ENCODE measurements at places on chromosomes 12 and 14.

DNA sequence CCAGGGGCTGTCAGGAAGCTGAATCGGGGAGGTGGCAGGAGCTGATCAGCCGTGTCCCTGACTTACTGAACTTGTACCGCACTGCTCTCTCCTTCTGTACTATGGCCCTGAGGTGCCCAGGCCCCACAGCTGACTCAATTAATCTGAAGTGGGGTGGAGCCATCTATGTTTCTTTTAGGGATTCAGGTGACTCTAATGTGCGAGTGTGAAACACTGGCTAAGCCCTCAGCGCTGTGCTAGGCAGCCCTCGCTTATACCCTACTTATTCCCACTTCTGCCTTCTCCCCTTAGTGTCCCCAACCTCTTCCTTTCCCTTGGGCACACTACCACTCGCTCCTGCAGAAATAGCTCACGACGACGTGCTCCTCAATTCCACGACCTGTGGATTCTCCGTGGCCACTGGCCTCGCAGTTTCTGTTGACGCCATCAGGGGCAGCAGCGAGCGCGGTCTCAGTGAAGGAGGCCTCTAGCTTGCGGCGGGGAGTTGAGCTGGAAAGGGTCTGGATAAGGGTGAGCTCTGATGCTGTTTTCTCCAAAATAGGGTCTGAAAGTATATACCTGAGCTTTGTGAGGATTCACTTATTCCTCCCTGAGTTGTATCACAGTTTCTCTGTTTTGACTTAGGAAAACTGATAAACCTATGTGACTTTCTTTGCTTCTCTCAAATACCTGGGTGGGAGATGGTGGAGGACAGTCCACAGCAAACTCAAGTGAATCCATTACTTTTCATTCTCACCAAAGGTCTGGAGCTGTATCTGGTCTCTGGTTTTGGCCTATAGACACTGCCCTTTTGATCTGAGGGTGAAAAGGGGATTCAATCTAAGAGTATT, 167.6 kb downstream of the SLC41A2 start:
- DNase-seq = no peak

- no peak for DNase-seq
Measured at GRCh38 chr12:112179341-112179740, 54.0 kb downstream of the TRAFD1 start.

GRCh38 chr14:76720382-76720813, 40.9 kb upstream of the VASH1 start:
- no peak for DNase-seq

DNA sequence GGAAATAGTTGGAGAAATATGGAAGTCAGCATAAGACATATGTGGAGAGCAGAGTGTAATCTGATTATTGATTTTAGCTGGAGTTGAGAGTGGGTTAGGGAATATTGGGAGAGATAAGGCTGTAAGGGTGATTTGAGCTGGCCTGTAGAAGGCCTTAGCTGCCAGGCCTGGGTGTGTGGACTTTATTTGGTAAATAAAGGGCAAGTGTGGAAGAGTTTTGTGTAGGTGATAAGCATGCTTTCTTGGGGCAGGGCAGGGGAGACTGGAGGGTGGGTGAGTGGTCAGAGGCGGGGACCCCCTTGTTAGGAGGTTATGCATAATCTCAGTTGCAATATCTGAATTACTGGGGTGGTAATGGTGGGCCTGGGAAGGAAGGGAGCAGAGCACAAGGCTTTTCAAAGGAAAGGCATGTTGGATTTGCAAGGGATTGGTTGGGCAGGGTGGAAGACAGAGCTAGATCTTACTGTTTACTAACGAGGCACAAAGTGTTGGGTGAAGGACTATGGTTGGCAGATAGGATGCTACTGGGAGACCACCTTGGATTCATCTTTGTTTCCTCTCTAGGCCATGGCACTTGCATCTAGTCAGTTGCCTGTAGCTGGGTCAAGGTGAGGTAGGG, 5.5 kb downstream of the KHNYN start:
- DNase-seq = no peak

DNA sequence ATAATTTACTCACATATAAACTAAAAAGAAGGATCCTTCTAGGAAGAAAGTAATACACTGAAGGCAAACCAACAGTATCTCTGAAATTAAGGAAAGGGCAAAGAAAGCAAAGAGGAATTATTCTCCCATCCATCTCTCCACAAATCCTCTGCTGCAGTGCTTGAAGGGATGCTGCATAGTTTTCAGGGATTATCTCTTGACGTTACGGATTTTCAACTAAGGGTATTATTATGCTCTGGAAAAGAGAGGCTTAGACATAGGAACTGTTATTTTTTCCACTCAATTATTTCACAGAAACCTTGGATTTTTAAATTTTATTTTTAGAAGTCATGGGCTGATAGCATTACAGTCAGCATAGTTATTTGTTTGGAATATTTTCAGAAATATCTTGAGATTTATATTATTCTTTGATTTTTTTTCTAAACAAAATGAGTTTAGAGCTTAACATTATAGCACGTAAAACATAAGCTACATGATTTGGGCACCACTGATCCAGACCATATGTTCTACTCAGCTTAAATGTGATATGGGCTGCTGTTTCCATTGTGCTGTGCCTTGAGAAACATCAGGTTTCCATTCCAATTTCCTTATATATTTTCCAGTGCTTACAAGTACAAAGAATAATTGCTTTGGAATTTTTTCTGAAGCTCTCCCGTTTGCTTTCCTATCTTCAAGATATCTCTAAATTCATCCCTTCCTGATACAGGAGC, 57.9 kb upstream of the DCN start:
- no peak for DNase-seq

DNA sequence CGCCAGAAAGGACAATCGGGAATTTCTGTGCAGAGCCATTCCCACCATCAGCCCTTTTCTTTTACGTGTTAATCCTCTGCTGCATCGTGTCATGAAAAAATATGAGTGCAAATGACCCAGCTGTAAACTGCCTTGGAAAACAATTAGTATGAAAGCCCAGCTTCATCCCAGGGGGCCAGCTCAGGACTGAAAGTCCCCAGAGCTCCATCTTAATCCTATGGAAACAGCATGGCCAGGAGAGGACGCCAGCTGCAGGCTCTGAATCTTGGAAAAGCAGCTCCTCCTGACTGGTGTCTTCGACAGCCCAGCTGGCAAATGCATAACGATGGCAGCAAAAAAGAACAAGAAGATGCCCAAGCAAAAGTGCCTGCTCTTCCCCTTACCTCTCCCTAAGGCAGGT, 191.5 kb downstream of the NTF3 start:
- DNase-seq = no peak

GRCh38 chr12:57127726-57128518, at the start of gene LRP1:
Gene LRP1 (plus strand): TSS chr12:57128483. CDS start chr12:57128965, 482 bp downstream.
- no peak for DNase-seq

DNA sequence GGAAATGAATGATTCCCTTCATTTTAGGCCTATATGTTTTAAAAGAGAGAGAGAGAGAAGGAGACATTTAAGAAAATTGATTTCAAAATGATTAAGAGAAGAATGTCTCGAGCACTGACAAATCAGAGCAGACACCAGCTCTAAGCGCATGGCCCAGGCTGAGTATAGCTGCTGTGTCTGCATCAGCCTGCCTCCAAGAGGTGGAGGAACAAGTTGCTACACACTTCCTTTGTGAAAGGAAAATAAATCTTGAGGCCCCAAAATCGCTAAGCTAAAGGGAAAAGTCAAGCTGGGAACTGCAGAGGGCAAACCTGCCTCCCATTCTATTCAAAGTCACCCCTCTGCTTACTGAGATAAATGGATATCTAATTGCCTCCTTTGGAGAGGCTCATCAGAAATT, 728.7 kb upstream of the TMEM132C start:
- no peak for DNase-seq

DNA sequence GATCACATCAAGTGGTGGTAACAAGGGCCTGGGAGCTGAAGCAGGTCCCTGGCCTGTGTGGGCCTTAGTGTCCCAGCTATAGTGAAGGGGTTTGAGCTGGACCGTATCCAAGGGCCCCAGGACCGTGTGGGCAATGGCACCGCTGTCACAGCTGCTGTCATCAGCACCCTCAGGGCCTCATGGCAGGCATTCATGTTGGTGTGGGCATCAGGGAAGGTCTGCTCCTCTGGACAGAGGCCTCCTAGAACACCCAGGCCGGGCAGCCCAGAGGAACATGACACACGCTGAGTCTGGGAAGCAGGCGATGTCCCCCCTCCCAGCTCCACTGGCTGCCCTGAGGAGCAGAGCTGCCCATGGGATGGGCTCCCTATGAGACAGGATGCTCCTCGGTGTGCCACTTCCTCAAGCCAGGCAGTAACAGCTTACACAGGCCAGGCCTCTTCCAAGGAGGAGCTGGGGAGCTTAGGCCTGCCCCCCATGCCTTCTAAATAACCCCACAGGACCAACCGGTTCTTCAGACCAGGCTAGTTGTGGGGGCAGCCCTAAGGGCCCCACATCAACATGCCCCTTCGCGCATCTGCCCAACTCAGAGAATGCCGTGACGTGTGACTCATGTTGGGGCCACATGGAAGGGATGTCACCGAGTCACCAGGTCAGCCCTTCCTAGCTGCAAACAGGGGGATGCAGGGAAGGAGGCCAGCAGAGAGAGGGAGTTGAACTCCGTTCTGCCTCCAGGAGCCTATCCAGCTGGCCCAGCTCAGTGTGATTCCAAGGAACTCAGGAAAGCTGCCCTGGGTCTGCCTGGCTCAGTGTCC, 80.4 kb downstream of the PITPNM2 start:
- DNase-seq = no peak

DNA sequence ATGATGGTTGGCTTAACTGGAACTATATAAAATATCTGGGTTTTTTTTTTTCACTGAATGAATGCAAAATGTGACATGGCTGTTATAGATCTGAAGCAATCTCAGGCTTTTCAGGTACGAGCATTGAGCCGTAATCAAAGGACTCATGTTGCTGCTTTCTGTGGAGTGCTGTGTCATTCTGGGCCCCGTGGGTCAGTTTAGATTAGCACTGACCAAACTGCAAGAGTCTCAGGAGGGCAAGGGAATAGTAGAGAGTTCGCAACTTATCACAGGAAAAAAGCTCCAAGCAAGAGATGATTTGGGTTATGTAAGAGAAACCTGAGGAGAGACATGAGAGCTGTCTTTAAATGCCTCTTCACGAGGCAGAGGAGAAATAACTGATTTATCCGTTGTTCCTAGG, 59.1 kb downstream of the UBR7 start:
- no peak for DNase-seq

GRCh38 chr14:32900547-32900946, 38.1 kb upstream of the NPAS3 start:
- no peak for DNase-seq

DNA sequence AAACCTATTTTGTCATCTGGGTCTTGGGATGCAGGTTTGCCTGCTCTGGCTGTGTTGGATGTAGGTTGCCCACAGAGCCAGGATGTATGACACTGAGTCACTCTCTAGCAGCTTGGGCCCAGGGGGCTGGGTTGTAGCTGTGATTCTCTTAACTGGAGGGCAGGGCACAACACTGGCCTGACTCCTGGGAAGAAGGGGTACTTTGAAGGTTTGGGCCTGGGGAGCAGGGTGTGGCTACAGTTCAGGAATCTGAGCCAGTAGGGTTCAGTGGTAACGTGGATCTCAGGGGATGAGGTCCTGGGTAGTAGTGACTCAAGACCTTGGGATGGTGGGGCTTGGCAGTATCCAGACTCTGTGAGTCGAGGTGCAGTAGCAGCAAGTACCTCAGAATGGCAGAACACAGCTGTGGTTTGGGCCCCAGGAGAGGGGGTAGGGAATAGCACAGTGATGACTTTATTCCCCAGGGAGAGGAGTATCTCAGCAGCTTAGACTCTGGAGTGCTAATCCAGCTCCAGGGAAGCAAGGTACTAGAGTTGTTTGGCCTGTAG, 25.7 kb downstream of the TBC1D15 start:
- DNase-seq = no peak

DNA sequence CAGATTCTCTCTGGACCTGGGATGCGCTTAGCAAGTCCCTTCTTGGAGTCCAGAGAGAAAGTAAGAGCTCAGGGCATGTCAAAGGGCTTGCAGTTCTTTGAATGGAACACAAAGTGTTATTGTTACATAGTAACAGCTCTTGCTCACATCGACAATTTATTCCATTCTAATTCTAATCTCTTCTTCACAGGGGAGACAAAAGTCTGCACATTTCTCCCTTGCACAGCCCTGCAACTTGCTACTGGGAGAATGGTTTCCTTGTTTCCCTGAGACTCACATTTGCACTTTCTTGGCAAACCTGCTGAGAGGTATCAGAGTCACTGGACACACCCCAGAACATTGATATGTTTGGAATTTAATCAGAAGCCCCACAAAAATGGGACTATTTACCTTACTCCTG, 209.9 kb upstream of the IGF1 start:
- no peak for DNase-seq

GRCh38 chr14:75232597-75232996, 46.0 kb upstream of the FOS start:
- DNase-seq = no peak

GRCh38 chr12:122893208-122894153, 2.4 kb downstream of the VPS37B start:
- DNase-seq = no peak

DNA sequence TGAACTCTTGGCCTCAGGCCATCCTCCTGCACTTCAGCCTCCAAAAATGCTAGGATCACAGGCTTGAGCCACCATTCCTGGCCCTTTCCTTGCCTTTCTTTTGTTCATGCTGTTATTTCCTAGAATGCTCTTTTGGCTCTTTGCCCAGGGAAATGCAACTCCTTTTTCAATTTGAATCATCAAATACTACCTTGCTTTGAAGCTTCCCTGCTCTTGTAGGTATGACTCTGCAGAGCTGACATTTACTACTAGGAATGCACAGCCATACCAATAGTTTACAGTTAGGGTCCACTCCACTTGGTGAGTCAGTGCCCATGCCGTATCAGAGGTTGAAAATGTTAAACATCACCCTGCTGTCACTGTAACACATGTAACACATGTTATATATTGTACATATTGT, 107.0 kb upstream of the CRY1 start:
- DNase-seq = no peak

GRCh38 chr12:18345021-18345735, 83.9 kb downstream of the PIK3C2G start:
- no peak for DNase-seq

GRCh38 chr12:131720921-131721320, 10.0 kb downstream of the SFSWAP start:
- DNase-seq = no peak

DNA sequence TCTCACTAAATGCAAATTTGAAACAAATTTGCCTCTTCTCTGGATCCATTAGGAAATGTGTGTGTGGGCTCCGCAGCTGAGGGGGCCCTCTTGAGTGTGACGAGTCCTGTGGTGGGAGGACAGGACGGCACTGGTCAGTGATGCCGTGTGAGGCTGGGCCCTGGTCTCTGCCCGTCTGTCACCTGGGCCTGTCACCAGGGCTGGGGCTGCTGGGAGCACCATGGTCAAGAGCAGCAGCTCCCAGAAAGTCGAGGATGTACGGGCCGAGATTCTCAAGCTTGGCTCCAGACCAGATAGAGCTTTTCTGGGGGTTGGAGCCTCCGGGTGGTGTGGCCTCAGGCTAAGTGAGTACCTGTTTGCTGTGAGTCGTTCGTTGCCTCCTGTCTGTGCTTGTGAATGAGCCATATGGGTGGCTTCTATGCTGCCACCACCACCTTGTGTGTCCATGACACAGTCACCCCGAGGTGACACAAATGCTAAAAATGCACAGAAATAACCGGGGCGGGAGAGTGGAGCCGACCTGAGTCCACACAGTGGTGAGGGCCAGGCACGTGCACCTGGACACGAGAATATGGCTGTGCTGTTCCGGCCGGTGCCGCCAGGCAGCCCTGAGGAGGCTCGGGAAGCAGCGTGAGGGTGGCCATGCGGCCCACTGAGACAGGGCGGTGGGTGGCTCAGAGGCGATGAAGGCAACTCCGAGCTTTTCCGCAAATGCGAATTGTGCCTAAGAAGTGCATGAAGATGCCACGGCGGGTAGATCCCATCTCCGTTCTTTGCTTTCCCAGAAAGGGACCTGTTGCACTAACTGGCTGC, 8.7 kb downstream of the PGAM5 start:
- no peak for DNase-seq

GRCh38 chr12:100239589-100239988, 27.3 kb downstream of the DEPDC4 start:
- no peak for DNase-seq
